ENCODE measurements at places on chromosomes 6 and 20.

- no peak for DNase-seq
These were observed 1136.0 kb downstream of the HACE1 start for GRCh38 chr6:103723438-103724322.

GRCh38 chr6:83221889-83222479 is 28.8 kb downstream of the RWDD2A start:
- DNase-seq, result no peak

DNA sequence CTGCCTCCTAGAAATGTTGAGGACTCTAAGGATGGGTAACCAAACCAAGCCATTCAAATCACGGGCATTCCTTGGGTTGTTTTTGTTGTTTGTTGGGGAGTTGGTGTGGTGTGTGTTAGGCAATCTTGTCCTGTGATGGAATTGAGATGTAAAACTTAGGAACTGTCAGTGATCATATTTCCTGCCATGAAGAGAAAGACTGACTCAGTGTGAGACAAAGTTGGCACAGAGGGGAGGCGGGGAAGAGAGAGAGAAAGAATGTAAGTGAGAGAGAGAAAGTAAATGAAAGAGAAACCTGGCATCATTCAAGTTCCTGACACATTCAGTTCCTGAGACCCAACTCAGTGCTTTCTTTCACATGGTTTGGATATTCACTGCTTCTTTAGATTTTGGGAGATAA is 21.6 kb upstream of the FBXO30 start:
- no peak for DNase-seq

DNA sequence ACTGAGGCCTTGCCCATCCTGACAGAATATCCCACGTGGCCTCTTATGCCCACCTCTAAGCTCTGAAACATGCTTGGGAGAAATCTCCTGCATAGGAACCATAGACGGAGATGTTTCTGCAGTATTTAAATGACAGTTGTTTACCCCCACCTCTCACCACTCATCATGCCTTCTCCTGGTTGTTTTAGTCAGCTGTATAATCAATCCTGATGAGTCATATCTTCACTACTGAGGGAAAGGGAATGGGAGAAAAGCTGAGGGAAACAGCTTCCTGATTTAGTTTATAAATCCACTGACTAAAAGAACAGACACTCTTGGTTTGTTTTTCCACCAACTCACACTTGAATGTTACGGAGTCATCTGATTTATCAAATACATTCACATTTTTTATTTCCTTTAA is 113.2 kb upstream of the TENT5A start:
- DNase-seq, result no peak

DNA sequence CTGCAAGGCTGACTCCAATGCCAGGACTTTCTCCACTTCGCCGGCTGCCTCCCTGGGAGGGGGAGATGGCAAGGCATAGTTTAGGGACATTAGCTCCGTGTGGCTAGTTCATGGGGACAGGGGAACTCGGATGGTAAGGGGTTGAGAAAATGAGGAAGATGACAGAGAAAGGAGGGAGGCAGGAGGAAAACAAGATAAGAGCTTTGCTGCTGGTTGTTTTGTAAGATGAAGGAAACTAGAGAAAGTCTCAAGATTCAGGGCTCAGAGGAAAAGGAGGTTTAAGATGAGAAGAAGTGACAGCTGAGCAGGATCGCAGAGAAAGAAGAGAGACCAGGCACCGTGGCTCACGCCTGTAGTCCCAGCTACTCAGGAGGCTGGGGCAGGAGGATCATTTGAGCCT is 180.9 kb upstream of the RREB1 start:
- no peak for DNase-seq

DNA sequence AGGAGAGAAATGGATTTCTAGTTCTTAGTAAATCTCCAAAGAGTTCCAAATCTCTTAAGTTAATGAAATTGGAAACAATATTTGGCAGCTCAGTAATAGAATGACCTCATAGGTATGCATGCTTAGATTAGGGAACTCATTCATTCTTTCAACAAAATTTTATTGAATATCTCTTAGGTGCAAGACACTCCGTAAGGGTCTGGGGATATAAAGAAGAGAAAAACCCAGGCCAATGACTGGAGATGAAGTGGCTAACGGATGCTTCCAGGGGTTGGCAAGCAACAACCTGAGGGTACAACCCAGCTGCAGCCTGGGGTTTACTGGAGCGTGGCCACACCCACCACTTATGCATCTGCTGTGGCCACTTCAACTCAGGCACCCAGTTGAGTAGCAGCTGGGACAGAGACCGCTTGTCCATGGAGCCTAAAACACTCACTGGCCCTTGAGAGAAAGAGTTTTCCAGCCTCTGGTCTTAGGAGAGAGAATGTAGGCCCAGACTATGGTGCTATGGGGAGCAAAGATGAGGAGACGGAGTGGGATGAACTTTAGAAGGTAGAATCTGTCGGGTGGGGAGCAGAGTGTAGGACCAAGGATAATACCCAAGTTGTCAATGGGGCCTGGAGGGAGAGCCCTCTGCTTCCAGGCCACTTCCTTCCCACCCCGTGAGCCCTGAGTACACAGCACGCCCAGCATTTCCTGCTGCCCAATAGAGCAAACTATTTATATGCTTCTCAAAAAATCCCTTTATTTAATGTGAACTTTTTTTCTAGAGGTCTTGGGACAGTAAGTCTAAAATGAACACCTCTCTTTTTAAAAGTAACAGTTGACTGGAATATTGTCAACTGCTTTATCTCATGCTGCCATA is 46.8 kb upstream of the PXDC1 start:
- DNase-seq, result no peak

GRCh38 chr20:549722-550496 is 6.3 kb upstream of the CSNK2A1 start:
- no peak for DNase-seq

DNA sequence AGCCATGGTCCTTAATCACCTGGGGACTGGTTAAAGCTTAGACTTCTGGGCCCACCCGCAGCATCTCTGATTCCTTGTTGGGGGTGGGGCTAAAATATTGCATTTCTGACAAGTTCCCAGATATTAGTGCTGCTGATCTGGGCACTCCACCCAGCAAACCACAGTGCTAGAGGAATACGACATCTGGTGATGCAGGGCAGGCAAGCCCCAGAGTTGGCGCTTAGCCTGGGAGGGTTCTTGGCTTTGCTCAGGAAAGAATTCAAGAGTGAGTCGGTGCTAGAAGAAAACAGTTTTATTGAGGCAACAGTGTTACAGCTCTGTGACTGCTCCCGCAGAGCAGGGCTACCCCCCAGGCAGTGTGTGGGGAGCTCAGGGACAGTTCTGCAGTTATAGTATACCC is 210.7 kb downstream of the TFAP2C start:
- DNase-seq, result no peak

DNA sequence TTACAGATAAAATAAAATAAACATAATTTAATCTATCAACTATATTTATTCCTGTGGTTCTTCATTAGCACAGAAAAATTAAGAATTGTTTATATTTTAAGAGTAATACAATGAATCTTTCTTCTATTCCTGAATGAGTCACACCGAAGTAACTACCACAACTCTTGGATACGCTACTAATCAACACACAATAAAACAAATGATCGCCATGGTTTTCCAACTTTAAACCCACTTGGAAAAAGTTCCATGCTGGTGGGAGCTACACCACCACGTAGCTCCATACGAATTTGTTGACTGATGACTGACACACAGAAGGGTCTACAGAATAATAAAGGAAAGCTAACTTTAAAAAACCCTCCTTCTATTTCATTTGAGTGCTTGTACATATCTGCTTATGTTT is 135.8 kb upstream of the NEDD9 start:
- DNase-seq, result no peak

DNA sequence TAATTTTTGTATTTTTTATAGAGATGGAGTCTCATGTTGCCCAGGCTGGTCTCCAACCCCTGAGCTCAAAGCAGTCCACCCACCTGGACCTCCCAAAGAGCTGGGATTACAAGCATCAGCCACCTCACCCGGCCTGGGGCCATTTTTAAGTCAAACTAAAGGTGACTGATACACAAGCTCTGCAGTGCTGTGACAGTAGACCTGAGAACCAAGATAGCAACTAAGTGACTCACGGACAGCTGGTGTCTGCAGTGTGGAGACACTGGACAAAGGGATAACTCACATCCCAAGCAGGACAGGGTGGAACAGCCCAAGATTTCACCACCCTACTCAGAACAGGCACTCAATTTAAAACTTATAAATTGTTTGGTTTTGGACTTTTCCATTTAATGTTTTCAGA is 402.5 kb downstream of the CD83 start:
- DNase-seq, result no peak

GRCh38 chr6:98118397-98119045 is 715.9 kb upstream of the POU3F2 start:
- DNase-seq, result no peak

DNA sequence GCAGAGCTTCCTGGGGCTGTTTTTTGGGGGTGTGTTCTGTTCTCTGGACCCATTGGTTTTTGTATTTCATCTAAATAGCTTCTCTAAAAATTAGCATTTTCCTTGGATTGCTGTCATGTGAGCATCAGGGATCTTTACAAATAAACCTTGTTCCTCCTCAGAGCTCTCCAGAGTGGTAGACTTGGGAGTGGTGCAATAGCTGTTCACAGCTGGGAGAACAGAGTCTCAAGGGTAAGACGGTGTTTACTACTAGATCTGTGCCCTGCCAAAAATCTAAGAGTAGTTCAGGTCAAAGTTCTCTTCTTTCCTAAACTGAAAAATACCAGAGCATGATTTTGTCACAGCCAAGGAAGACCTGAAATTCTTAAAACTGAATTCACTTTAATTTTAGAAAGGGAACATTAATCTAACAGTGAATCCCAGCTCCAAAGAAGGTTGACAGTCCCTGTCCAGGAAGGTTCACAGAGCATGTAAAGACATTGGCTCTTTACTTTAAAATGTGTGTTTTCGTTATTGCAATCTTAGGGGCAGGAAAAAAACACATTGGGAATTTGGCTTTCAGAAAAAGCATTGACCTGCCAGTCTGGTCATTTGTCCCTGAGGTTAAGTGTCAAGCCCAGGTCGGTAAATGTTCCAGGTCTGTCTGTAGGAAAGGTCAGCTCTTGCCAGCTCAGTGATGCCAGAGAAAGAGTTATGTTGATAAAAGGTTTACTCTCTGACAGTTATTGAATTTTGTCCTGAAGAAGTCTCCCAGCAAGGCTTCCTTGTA is 43.3 kb downstream of the VAPB start:
- no peak for DNase-seq

- DNase-seq, result no peak
These were observed 79.9 kb upstream of the NAA20 start for GRCh38 chr20:19937218-19937617.

DNA sequence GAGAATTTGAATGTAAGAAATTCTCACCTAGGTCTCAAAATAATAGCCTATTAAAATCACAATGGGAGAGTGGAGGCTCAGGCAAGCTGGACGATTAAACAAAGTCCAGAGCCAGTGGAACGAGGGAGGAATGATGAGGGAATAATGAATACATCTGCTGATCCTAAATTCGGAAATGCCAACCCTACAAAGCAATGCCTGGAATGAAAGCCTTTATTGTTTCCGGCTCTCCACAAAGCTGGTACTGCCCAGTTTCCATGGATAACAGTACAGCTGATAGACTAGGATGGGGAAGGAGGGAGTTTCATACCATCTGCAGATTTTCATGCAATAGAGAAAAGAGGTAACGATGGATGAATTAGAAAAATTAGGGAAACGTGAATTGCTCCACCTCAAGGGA is 356.1 kb downstream of the CBLN4 start:
- no peak for DNase-seq

DNA sequence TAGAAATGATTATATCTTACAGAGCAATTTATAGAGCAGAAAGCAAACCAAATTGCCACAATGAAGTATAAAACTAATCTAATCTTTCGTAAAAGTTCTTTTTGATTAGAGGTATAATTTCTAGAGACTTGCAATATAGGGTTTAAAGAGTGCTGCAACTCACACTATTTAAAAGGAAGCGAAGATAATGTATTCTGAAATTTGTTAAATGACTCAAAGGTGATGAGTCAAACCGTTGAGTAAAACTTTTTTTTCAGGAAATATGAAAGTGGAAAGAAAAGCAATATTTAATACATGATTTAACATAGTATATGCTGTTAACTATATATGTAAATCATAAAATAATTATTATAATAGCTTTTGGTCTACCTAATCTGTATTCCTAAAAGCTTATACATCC is 133.6 kb downstream of the SYNE1 start:
- DNase-seq, result no peak

- DNase-seq, result no peak
These were observed 96.5 kb upstream of the TBX18 start for GRCh38 chr6:84860920-84861319.

GRCh38 chr6:146887447-146888077 is 288.8 kb downstream of the ADGB start:
- no peak for DNase-seq

Measured in left renal pelvis (tissue), 4 donors.